ENCODE measurements at places on chromosomes 12 and 14. TPM values are rescaled to one million over a fixed set of nuclear protein-coding genes. Genes with fewer than 3 reads are reported as not detected.

- no peak overlapping the region for H3K27ac ChIP-seq
- no peaks in the 10 kb centered on the region for H3K4me1 ChIP-seq
- no peak for DNase-seq
Observed at GRCh38 chr14:66641861-66642635, 134.1 kb downstream of the GPHN start.

GRCh38 chr14:25988536-25988935, 609.3 kb downstream of the NOVA1 start:
- H3K4me3 ChIP-seq: no peak overlapping the region
- DNase-seq: no peak
- no peaks in the 10 kb centered on the region for H3K27me3 ChIP-seq
- H3K27ac ChIP-seq: no peak overlapping the region
- no peaks in the 10 kb centered on the region for H3K36me3 ChIP-seq

GRCh38 chr14:28879573-28879996, 113.0 kb downstream of the FOXG1 start:
- no peaks in the 10 kb centered on the region for H3K36me3 ChIP-seq
- H3K4me1 ChIP-seq: no peaks in the 10 kb centered on the region
- no peak overlapping the region for H3K27ac ChIP-seq
- DNase-seq: no peak
- no peak overlapping the region for H3K4me3 ChIP-seq
- no peaks in the 10 kb centered on the region for H3K27me3 ChIP-seq

DNA sequence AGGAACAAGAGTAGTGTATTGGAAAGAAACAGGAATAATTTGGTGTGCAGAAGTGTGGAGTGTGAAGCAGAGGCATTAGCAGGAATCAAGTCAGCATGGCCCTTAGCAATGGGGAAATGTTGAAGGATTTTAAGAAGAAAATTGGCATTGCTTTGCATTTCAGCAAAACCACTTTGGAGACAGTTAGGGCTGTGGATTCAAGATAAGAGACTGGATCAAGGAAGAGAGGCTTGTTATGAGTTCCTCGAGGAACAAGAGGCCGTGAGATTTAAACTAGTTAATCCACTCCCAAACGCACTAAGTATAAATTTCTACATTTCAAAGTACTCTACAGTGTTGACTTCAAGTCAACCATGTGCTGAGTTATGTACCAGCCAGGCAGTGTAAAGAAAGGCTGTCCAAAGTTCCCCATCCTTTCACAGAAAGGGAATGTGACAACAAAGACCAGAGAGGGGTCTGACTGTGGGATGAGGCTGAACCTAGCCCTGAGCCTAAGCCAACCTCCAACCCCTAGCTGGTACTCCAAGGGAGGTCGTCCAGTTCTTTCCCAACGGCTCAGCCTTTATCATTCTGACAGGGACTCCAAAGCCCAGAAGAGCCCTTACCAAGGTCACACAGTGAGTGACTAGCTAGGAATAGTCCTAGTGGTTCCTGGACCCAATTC, 91.2 kb upstream of the BMP4 start:
- no peaks in the 10 kb centered on the region for H3K36me3 ChIP-seq
- no peak overlapping the region for H3K4me3 ChIP-seq
- no peaks in the 10 kb centered on the region for H3K27me3 ChIP-seq
- no peak for DNase-seq

PPP1R1A gene
- 1.3 TPM for total RNA-seq

GPR65 gene
- 0.44 TPM for total RNA-seq
